Activated T-cell treated with anti-CD3 and anti-CD28 coated beads, Interleukin-2, amount 50 U/mL, for 48 hours (primary cell): ENCODE measurements at places on chromosomes 16 and 17.

DNA sequence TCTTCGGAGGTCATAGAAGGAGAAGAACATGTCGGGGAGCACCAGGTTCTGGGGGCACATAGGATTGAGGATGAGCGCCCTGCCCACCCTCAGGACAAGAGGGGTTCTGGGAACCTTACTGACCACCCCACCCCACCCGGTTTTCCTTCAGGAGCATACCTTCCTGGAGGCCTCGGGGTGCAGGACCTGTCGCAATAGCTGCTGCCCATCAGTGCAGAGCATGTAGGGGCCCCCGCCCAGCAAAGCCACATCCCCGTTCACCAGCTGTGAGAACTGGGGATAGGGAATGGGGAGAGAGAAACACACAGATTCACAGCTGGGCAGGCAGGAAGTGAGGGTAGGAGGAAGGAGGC lies 2.1 kb downstream of the ESRP2 start:
- DNase-seq, result no peak

DNA sequence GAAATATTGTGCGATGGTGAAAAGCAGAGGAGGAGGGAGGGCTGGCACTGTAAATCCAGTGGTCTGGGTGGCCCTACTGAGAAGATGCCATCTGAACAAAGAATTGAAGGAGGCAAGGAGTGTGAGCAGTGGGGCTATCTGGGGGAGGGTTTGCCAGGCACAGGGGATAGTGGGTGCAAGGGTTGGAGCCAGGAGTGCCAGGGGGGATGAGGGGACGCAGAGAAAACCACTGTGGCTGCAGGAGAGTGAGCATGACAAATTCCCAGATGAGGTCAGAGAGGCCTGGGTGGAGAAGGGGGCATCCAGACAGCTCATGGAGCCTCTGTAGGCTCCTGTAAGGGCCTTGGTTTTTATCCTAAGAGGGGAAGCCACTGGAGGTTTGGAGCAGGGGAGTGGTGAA lies 4.8 kb downstream of the XYLT2 start:
- no peak for DNase-seq

DNA sequence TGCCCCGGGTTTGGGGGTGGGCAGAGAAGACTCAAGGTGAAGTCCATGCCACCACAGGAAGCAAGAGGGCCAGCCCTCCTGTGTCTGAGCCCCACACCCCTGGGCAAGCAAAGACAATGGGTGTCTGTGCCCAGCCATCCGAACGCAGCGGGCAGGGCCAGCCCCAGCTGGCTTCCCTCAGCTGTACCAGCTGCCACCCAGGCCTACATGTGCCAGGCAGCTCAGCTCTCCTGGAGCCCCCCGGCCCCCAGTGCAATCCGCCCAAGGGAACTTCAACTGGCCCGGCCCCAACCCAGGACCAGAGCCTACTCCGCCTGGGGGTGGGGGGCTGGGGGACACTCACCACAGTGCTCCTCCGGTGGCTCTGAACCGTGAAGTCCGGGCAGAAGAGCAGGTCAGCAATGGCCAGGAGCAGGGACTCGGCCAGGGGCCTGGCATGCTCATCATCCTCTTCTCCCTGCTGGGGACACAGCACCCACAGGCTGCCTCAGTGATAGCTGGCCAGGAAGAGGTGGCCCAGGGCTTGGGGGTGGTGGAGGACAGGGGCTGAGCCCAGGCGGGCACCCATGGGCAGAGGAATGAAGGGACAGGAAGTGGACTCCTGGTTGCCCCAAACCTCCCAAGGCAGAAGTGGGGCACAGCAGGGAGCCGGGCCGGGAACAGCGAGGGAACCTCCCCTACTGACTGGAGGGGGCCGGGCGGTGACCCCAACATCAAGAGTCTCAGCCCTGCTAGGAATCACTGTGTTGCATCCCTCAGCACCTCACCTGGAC lies 9.8 kb downstream of the HID1 start:
- no peak for DNase-seq

- DNase-seq, result no peak
Observed at GRCh38 chr16:11494029-11494428, 92.7 kb downstream of the LITAF start.

GRCh38 chr16:57761301-57761700 lies 25.7 kb downstream of the KATNB1 start:
- DNase-seq, result no peak

DNA sequence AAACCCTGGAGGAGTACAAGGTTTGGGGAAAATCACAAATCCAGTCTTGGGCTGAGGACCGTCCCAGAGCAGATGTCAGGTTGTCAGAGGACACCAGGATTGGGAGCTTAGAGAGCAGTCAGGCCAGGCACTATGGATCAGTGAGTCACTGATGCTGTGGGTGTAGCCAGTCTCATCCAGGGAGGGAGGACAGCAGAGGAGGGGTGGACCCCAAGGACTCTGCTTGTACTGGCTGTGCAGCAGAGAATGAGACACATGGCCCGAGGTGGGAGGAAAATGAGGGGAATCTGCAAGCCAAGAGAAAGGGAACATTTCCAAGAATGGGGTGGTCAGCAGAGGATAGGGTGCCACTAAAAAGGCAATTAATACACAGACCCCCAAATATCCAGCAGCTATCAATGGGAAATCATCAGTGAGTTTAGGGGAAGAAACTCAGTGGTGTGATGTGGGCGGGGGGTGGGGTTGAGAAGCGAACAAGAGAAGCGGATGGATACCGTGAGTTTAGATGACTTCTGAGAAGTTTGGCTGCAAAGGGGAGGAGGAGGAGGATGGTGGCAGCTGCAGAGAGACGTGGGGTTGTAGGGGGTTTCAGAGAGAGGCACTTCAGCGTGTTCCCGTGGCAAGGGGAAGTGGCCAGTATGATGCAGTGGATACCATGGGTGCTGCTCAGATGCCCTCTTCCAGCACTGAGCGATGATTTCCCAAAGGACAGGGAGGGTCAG lies 43.9 kb downstream of the ARHGAP27 start:
- no peak for DNase-seq

- DNase-seq, result peak; percentile 61
Observed at GRCh38 chr17:77472468-77473310, 331.9 kb downstream of the SEC14L1 start.

DNA sequence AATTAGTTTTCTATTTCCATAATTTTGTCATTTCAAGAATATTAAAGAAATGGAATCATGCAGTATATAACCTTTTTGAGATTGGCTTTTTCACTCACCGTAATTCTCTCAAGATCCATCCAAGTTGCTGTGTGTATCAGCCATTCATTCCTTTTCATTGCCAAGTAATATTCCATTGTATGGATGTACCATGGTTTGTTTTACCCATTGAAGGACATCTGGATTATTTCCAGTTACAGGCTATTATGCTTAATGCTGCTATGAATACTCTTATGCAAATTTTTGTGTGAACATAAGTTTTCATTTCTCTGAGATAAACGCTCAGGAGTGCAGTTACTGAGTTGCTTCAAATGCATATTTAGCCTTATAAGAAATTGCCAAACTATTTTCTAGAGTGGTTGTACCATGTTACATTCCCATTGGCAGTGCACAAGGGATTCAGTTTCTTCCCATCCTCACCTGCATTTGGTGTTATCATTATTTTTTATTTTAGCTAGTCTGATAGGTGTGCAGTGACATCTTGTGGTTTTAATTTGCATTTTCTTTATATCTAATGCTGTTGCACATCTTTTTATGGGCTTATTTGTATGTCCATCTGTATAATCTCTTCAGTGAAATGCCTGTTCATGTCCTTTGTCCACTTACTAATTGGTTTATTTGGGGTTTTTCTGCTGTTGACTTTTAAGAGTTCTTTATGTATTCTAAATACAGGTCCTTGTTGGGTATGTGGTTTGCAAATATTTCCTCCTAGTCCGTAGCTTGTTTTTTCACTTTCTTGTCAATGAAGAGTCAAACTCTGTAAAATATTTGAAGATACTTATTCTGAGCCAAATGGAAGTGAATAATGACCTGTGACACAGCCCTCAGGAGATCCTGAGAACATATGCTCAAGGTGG lies 32.7 kb downstream of the BMERB1 start:
- DNase-seq, result no peak

DNA sequence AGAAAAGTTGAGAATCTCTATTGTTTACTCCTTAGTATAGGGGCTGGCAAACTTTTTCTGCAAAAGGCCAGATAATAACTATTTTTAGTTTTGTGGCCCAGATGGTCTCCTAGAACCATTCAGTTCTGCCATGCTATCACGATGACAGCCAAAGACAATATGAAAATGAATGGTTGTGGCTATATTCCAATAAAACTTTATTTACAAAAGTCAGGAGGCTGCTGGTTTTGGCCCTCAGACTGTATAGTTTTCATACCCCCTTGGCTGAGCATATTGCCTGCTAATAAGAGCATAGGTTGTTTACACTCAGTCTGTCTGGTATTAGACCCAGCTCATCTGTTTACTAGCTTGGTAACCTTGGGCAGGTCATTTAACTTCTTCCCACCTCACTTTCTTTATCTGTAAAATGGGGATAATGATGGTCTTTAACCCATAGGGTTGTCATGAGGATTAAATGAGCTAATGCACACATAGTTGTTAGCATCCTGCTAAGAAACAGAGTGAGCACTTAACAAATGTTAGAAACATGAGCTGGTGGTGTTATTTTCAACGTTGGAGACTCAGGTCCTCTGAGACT lies 156.3 kb downstream of the MSI2 start:
- no peak for DNase-seq

DNA sequence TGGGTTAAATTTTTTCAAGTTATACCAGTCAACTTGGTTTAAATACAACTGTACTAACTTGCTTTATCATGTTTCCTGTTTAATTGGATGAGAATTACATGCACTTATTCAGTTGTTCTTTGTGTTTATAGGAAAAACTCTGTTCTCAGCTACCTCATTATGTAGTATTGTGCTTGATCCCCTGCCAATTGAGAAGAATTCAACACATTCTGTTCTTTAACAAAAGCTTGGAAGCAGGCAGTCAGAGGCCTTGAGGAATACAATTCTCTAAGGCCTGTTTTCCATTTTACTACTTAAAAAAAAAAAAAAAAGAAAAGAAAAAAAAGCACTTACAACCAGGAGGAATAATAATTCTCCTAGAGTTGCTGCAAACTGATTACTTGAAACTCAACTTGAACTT lies 60.6 kb upstream of the CMIP start:
- DNase-seq, result no peak

DNA sequence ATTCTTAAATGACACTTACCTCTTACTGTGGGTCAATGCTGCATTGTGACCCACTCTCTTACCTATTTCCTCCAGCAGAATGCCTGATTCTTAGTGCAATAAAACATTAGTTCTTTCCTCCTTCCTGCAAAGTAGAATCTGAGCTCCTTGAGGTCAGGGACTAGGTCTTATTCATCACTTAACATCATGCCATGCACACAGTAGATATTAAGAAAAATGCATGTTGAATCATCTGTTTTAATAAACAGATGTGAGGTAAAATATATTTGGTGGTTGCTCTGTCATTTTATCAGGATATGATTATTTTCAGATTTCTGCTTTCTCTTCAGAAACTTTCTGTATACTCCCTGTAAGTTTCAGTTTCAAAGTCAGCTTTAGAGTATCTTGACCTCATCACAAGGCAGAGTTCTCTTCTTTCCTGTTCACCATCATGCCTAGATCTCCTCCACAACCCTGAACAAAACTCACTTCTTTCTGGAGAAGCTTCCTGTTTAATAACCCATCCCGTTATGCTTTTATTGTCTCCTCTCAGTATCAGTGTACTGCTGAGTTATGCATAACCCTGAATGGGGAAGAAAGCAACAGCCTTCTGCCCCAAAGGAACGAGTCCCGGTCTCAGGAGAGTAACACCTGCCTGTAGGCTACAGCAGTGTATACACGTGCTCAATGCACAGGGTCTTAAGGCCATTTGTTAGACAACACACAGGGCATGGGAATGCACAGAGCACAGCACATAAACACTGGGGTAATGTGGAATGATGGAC lies 30.3 kb upstream of the SUPT4H1 start:
- DNase-seq, result no peak

GRCh38 chr17:48532261-48532660 lies 1.4 kb upstream of the HOXB1 start:
- no peak for DNase-seq

DNA sequence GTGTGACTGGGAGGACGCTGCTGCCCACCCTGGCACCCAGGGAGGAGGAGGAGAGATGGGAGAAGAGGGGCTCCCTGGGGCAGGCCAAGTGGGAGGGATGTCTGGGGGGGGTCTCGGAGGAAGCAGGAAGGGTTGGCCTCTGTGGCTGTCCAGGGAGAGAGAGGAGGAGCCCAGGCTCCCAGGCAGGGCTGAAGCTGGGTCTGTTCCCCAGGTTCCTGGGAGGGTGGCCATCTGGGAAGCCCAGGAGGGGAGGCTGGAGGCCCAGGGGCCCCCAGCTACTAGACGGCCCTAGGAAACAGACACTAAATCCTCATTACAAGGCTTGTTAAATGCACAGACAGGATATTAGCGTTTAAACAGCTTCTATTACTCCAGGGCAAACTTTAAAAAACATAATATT lies 139.8 kb downstream of the ENGASE start:
- no peak for DNase-seq

GRCh38 chr16:72645538-72645937 lies 402.4 kb downstream of the ZFHX3 start:
- no peak for DNase-seq

- no peak for DNase-seq
Observed at GRCh38 chr16:84875846-84876245, 56.1 kb downstream of the CRISPLD2 start.

- DNase-seq, result no peak
Observed at GRCh38 chr17:82437325-82437668, 13.3 kb downstream of the CYBC1 start.

DNA sequence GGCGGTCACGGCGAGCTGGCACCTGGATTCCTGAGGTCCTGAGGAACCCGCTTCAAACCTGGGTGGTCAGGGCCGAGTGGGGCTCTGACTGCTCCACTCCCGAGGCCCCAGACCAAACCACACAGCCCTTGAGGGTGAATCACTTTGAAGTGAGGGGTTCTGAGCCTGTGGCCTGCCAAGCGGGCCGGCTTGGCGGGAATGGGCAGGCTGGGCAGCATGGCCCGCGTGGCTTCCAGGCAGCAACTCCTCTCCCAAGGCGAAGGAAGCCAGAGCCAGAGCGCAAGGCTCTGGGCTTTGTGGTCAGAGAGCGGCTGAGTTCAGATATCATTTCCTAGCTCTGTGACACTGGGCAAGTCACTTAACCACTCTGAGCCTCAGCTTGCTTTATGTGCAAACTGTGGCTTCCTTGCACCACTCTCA lies 42.7 kb downstream of the CMIP start:
- DNase-seq, result no peak
